ENCODE measurements at places on chromosomes 2 and 18. TPM values are rescaled to one million over a fixed set of nuclear protein-coding genes. Genes with fewer than 3 reads are reported as not detected.

The LRRTM4 gene
- not detected for total RNA-seq

The HMSD gene
- total RNA-seq = not detected

The EVA1A gene
- total RNA-seq = 69.2 TPM

The IGFBP5 gene
- 69.8 TPM for total RNA-seq

The TMEM247 gene
- total RNA-seq = not detected

The CKAP2L gene
- 11.3 TPM for total RNA-seq

The FASTKD2 gene
- total RNA-seq = 19.8 TPM

The EFEMP1 gene
- 41.7 TPM for total RNA-seq

The OSR1 gene
- 6.1 TPM for total RNA-seq

The RPL37A gene
- total RNA-seq = 3,176 TPM

GRCh38 chr2:1886405-1886992, 142.2 kb upstream of the PXDN start:
- H3K4me1 ChIP-seq = no peaks in the 10 kb centered on the region
- H3K27me3 ChIP-seq = peaks cover 7% of the 10 kb centered on the region

GRCh38 chr2:234816491-234816890, 135.3 kb upstream of the SH3BP4 start:
- H3K27me3 ChIP-seq = peaks cover 23% of the 10 kb centered on the region
- DNase-seq = no peak
- H3K4me1 ChIP-seq = no peaks in the 10 kb centered on the region
- no peak overlapping the region for H3K4me3 ChIP-seq
- no peak overlapping the region for H3K27ac ChIP-seq

GRCh38 chr2:78486565-78486964, 538.9 kb upstream of the REG3G start:
- H3K4me1 ChIP-seq = no peaks in the 10 kb centered on the region
- no peaks in the 10 kb centered on the region for H3K27me3 ChIP-seq
- no peaks in the 10 kb centered on the region for H3K36me3 ChIP-seq
- DNase-seq = no peak
- no peak overlapping the region for H3K4me3 ChIP-seq

- H3K4me3 ChIP-seq = peak overlapping the region; percentile 10
- H3K36me3 ChIP-seq = no peaks in the 10 kb centered on the region
- H3K4me1 ChIP-seq = peaks cover 18% of the 10 kb centered on the region
- peak overlapping the region; percentile 83 for H3K27ac ChIP-seq
Measured at GRCh38 chr2:40625849-40626248, 174.0 kb upstream of the SLC8A1 start.

DNA sequence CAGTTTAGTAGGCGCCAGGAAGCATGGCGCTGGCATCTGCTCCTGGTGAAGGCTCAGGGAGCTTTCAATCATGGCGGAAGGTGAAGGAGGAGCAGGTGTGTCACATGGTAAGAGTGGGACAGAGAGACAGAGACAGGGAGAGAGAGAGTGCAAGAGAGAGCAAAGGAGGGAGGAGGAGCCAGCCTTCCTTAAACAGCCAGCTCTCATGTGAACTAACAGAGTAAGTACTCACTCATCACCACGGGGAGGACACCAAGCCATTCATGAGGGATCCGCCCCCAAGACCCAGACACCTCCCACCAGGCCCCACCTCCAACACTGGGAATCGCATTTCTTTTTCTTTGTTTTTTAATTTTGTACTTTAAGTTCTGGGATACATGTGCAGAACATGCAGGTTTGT, 40.8 kb upstream of the CLASP1 start:
- no peaks in the 10 kb centered on the region for H3K36me3 ChIP-seq
- H3K4me3 ChIP-seq = no peak overlapping the region
- peak overlapping the region; percentile 71 for H3K27ac ChIP-seq

DNA sequence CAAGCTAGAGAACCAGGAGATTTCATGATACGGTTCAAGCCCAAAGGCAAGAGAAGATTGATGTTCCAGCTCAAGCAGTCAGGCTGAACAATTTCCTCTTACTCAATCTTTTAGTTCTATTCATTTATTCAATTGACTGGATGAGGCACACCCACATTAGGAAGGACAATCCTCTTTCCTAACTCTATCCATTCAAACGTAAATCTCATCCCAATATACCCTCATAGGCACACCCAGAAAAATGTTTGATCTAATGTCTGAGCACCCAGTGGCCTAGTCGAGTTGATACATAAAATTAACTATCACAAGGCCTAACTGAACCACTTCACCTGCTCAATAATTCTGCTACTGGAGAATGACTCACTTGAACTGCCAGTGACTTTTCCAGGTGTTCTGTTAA, 180.7 kb downstream of the RAD51AP2 start:
- H3K27ac ChIP-seq = no peak overlapping the region
- no peaks in the 10 kb centered on the region for H3K27me3 ChIP-seq
- H3K4me3 ChIP-seq = no peak overlapping the region
- no peaks in the 10 kb centered on the region for H3K4me1 ChIP-seq
- DNase-seq = no peak

- H3K4me1 ChIP-seq = no peaks in the 10 kb centered on the region
- no peak overlapping the region for H3K4me3 ChIP-seq
- no peak for DNase-seq
- no peak overlapping the region for H3K27ac ChIP-seq
- H3K36me3 ChIP-seq = no peaks in the 10 kb centered on the region
Measured at GRCh38 chr2:167471734-167472133, 583.5 kb downstream of the XIRP2 start.

GRCh38 chr18:55641486-55641885, 53.5 kb upstream of the TCF4 start:
- H3K4me3 ChIP-seq = no peak overlapping the region
- no peak for DNase-seq
- peaks cover 16% of the 10 kb centered on the region for H3K36me3 ChIP-seq
- H3K27ac ChIP-seq = no peak overlapping the region
- no peaks in the 10 kb centered on the region for H3K4me1 ChIP-seq
- no peaks in the 10 kb centered on the region for H3K27me3 ChIP-seq

GRCh38 chr2:160156665-160157064, 43.4 kb downstream of the ITGB6 start:
- H3K4me3 ChIP-seq = no peak overlapping the region
- DNase-seq = peak; percentile 52
- no peaks in the 10 kb centered on the region for H3K27me3 ChIP-seq
- peak overlapping the region; percentile 75 for H3K27ac ChIP-seq
- H3K4me1 ChIP-seq = peaks cover 32% of the 10 kb centered on the region

- H3K27me3 ChIP-seq = peaks cover 2% of the 10 kb centered on the region
- DNase-seq = no peak
- no peak overlapping the region for H3K4me3 ChIP-seq
Measured at GRCh38 chr2:109365131-109365530, 236.1 kb downstream of the SH3RF3 start.

GRCh38 chr2:227818675-227819397, 5.2 kb downstream of the CCL20 start:
- H3K36me3 ChIP-seq = peaks cover 5% of the 10 kb centered on the region
- H3K27me3 ChIP-seq = peaks cover 8% of the 10 kb centered on the region
- H3K27ac ChIP-seq = peak overlapping the region; percentile 94
- peaks cover 37% of the 10 kb centered on the region for H3K4me1 ChIP-seq

DNA sequence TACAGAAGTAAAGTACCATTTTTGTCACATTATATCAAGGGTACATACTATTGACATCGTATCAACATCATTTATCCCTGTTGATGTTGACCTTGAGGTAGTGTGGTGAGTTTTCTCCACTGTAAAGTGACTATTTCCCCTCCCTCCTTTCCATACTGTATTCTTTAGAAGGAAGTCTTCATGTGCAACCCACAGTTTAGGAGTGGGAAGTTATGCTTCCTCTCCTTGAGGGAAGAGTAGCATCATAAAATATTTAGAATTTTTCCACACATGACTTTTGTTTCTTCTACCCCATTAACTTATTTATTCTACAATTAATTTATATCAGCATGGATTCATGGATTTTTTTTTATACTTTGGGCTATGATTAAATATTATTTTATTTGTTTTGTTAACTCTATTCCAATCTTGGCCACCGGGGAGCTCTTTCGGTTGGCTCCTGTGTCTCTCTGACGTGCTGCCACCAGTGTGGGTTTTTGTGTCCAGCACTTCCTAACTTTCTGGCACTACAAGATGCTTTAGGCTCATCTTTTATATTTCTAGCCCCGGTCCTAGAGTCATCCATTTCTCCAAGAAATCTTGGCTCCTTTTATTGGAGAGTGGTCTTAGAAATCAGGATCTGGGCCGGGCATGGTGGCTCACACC, 19.0 kb downstream of the AQP12B start:
- H3K27ac ChIP-seq = no peak overlapping the region
- H3K36me3 ChIP-seq = no peaks in the 10 kb centered on the region
- no peaks in the 10 kb centered on the region for H3K4me1 ChIP-seq

DNA sequence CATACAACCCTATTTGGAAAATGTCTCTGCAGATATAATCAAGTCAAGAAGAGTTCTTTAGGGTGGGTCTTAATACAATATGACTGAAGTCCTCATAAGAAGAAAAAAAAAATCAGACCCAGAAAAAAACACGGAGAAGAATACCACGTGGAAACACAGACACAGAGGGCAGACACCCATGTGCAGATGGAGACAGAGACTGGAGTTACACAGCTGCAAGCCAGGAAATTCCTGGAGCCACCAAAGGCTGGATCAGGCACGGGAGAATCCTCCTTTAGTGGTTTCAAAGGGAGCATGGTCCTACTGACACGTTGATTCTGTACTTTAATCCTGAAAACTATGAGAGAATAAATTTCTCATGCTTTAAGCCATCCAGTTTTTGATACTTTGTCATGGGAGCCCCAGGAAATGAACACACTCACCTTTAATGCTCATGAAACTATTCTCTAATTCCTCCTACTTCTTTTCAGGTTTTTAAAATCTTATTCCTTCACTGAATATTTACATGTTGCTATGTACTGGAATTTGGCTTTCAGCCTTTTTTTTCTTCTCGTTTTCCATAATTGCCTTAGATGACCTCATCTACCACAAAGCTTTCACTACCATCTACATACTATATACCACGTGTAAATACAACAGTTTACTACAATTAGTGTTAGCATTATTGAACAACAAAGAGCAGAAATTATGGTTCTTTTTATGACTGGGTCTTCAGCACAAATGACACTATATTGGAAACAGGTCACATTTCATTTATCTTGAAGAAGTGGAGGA, 529.1 kb downstream of the IRS1 start:
- no peaks in the 10 kb centered on the region for H3K36me3 ChIP-seq
- H3K4me3 ChIP-seq = no peak overlapping the region
- DNase-seq = no peak
- H3K27me3 ChIP-seq = no peaks in the 10 kb centered on the region
- no peak overlapping the region for H3K27ac ChIP-seq
- H3K4me1 ChIP-seq = peaks cover 18% of the 10 kb centered on the region

GRCh38 chr2:70442301-70443077, 111.1 kb downstream of the TGFA start:
- peaks cover 14% of the 10 kb centered on the region for H3K27me3 ChIP-seq
- no peaks in the 10 kb centered on the region for H3K4me1 ChIP-seq
- no peak overlapping the region for H3K4me3 ChIP-seq
- no peak for DNase-seq
- no peak overlapping the region for H3K27ac ChIP-seq
- H3K36me3 ChIP-seq = no peaks in the 10 kb centered on the region
